CD4-positive, alpha-beta T cell treated with Interleukin-15 for 4 hours (primary cell): ENCODE measurements at places on chromosomes 5 and 9.

GRCh38 chr5:135319928-135320606, 79.0 kb downstream of the MACROH2A1 start:
- no peak for DNase-seq

DNA sequence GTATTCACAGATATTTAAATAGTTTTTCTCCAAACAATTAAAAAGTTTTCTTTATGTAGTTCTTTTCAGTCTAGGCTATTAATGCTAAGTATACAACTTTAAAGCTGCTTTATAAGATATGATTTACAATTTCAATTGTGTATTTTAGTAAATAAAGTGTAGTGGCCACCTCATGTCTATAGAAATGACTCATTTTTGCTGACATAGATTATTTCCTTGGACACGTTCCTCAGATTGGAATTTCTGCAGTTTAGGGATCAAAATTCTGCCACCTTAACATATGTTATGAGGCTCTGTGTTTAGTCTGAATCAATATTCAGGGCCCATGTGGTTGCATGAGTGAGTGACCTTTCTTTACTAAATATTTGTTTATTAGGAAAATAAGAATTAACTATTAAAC, 750.2 kb downstream of the IRX1 start:
- DNase-seq: no peak

GRCh38 chr5:63029891-63030290, 451.3 kb downstream of the LRRC70 start:
- no peak for DNase-seq

GRCh38 chr9:133340256-133340655, 4.3 kb upstream of the SURF6 start:
- no peak for DNase-seq

- DNase-seq: no peak
Measured at GRCh38 chr5:79973511-79973910, 17.6 kb downstream of the MTX3 start.

DNA sequence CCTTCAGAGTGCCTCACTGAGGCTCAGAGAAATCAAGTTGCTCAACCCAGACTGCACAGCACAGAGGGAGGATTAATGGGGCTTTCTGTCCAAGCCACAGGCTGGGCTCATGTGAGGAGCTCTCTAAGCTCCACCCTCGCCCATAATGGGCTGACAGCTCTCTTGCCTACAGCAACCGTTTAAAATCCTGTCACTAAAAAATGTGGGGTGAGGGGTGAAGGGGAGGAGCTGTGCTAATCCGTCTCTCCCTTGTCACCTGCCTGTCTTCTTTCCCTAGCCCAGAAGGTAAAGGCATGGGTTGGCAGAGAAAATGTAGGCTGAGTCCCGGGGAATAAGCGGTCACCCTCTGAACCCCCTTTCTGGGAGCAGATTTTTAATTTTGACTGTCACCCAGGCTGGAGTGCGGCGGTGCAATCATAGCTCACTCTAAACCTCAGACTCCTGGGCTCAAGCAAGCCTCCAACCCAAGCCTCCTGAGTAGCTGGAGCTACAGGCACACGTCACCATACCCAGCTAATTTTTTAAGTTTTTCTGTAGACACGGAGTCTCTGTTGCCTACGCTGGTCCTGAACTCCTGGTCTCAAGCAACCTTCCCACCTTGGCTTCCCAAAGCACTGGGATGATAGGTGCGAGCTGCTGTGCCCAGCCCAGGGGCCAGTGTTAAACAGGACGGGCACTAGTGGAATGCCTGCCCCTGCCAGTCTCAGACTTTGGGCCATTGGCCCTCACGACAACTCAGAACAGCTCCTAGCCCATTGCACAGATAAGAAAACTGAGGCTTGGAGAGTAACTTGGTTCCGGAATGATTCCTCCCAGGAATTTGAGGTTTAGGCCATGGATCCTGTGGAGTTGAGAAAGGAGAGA, 89.5 kb downstream of the LMX1B start:
- no peak for DNase-seq

- DNase-seq: no peak
Measured at GRCh38 chr5:171543148-171543815, 123.8 kb downstream of the FGF18 start.

GRCh38 chr9:112174965-112175795, at the start of gene SUSD1:
TSS of gene SUSD1 (minus strand) at chr9:112175297. CDS start at chr9:112175235, 62 bp downstream.
- DNase-seq: peak; percentile 35

DNA sequence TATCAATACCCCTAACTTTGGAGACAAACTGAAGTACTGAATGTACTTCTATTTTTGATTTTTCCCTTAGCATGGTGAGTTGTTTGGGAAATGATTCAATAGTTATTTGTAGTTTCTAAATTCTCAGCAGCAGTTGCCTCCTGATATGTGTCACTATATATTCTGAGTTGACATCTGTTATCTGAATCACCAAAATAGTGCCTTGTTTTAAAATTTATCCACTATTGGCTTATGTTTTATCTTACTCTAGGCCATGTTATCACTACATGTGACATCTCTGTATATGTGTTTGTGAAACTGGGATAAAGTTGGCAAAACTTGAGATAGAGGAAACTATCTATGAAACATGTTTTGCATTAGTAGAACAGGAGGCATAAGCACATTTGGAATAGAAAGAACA, 317.6 kb downstream of the TLE4 start:
- DNase-seq: no peak

GRCh38 chr9:131142160-131142559, 16.8 kb downstream of the NUP214 start:
- no peak for DNase-seq

GRCh38 chr5:53779541-53779981, 219.1 kb downstream of the NDUFS4 start:
- no peak for DNase-seq

DNA sequence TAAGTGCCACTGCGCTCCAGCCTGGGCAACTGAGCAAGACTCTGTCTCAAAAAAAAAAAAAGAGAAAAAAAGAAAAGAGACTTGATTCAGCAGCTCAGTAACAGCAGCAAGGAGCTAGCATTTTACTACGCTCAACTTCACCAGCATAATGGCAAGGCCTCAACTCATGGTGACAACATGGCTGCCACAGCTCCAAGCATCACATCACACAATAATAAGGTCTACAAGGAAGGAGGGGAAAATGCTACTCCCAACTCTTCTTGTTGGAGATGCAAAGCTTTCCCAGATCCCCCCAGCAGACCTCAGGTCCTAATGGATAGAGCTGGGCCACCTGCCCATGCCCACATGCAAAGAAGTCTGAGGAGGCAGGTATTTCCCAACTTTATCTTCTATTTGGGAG, 86.2 kb upstream of the RAPGEF1 start:
- DNase-seq: no peak

DNA sequence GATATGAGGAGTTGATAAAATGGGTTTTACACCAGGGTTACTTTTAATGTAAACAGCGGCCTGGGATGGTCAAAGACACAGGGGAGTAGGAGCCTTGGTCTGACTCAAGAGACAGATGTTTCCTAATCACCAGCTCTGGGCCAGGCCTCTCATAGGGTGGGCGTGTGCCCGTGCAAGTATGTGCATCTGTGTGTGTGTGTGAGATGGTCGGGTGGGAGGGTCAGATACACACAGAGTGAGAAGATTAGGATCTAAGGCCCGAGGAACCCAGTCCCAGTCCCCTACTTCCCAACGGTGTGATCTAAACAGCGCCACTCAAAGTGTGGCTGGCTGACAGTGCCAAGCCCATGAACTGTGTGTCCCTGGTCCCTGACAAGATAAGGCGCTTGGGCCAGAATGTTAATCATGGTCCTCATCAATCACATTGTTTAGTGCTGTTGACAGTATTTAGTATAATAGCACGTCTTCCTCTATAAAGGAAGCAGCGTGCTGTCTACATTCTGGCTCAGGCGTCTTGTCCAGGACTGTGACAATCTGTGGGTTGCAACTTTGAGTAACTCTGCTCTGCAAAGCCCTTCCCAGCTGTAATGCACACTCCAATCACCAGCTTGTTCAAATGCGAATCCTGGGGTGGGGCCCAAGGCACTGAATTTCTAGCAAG, 173.7 kb downstream of the DAB2IP start:
- DNase-seq: no peak

DNA sequence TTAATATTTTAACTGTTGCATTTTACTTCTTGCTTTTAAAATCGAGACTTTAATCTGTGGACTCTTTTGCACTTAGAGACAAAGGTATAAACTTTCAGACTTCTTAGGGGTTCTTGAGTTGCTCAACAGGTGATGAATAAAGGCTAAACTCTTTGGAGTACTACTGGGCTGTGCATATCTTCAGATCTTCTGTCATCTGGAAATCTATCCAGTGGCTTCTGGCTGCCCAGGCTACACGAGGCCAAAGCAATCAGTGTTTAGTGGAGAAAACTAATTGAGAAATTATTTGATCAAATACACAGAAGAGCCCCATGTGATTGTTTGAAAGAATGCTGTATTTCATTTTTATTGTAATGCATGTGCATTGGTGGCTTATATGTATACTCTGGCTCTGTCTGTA, 146.1 kb downstream of the PBX3 start:
- no peak for DNase-seq

DNA sequence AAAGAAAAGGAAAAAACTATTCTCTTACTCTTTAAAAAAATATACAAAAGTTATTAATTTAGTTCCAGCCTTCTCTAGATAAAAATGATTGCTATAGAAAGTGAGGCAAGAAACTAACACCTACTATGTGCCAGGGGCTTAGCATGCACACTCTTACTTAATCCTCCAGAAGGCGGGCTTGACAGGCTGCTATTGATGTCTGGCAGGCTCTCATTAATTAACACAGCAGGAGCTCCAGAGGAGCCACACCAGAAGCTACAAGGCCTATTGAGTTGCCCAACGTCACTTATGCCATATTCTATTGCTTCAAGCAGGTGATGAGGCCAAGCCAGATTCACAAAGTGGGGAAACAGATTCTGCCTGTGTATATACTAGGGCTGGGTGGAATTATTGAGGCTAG, 54.6 kb upstream of the CLINT1 start:
- DNase-seq: no peak

GRCh38 chr5:59069438-59070079, 486.7 kb downstream of the RAB3C start:
- no peak for DNase-seq

- no peak for DNase-seq
Measured at GRCh38 chr9:126563556-126563955, 50.2 kb upstream of the LMX1B start.

DNA sequence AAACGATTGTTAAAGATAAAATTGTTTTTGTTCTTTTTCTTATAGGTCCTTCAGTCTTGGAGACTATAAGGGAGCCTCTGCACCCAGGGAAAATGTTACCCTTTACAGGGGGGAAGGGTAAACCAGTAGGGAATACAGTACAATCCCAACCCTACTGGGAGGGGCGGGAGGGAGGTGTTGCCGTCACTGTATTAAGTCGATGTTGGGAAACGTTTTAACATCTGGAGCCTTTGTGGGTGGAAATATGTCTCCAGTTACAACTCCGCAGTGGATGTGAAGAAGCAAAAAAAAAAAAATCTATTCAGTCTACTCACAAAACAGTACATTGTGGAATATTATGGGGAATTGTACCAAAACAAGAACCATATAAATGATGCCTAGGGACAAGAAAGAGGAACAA, 47.2 kb upstream of the FCHO2 start:
- DNase-seq: no peak

GRCh38 chr9:78397454-78397853, 100.5 kb downstream of the PSAT1 start:
- no peak for DNase-seq

DNA sequence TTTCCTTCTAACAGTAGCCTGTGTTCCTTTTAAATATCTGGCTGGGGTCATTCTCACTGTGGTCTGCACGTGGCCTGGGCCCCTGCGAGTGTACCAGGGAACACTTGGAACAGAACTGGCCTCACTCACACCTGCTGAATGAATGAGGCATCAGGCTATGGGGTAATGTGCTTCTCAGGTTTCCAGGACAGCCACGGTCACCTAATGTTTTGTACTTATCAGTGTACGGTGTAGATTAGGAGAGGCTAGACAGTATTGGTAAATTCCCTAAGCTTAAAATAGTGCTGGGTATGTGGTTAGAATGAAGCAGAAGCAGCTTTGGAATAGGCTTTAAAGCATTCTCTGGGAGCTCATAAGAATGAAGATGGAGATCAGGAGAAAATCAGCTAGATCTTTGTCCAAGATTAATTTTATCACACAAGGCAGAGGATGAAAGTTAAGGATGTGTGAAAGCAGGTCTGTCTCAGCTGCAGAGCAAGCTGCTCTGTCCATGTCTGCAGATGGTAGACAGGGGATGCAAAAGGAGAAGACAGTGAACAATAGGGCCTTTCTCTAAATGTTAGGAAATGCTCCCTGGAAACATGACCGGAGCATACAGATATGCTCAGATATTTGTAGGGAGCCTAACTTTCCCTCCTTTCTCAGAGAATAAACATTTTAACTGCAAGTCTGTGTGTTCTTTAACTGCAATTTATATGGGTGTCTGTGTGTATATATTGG, 267.5 kb downstream of the NR3C1 start:
- no peak for DNase-seq

- DNase-seq: no peak
Measured at GRCh38 chr5:11496137-11496719, 408.0 kb downstream of the CTNND2 start.

DNA sequence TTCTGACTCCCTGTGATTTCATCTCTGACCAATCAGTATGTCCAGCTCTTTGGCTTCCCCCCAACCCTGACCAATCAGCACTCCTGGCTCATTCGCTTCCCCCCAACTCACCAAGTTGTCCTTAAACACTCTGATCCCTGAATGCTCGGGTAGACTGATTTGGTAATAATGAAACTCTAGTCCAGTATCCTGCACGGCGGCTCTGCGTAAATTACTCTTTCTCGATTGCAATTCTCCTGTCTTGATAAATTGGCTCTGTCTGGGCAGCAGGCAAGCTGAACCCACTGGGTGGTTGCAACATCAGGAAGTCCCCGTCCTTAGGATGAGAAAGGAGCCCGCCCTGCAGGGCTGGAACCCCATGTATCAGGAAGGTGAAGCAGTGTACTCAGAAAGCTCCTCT, 10.4 kb downstream of the FCN2 start:
- DNase-seq: no peak

DNA sequence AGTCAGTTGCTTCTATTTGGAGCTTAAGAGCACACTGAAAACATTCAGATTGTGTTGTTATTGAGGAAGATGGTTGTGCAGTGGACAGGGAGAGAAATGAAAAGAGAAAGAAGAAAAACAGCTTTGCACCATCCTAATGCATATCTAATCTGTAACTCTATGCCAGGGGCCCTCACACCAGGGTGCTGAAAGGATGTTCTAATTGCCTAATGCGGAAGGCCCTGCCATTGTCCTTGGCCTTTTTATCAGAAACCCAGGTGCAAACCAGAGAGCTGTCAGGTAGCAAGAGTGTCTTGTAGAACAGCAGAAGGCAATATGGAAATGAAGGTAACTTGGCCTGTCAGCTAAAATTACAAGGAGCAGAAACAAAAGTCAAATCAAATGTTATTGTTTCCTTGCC, 384.5 kb upstream of the PIK3R1 start:
- no peak for DNase-seq

- DNase-seq: no peak
Measured at GRCh38 chr5:37435261-37435660, 56.1 kb downstream of the WDR70 start.
